Renal pelvis (tissue), 12 donors: ENCODE measurements at places on chromosomes 6 and 20.

DNA sequence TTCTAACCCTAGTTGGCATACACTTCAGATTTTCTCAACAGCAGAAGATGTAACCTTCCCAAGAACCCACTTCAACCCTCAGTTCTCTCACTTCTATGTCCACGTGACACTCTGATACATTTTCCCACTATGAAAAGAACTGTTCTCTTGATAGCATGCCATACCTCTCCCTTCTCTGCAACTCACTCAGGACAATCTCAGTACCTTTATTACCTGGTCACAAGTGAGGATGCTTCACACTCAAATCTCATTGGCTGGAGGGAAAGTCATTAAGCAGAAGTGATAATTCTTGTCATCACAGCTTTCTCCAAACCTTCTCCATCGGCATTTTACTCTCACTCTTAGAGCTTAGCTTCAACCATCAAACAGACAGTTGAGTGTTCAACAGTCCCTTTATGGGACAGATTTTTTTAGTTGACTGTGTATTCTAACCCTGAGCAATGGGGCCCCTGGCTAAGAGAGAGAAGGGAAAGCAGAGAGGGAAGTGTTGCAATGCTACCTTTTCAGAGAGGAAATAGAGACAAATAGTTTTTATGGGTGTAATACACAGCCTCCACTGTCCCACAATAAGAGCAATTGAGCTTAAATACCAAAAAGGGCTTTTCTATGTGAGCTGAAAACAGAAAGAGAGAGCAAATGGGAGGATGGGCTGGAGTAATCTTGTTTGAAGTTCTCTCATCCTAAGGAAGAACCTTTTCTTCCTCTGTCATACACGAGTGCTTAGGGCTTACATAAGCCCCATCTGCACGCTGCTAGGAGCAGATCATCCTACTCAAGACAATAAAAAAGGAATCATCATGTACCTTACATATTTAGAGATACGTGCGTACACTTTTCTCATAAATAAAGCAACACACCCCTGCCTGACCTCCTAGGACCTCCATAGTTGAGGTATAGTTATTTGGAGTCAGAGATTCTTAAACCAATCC is 16.0 kb downstream of the HLA-DPA1 start:
- DNase-seq: no peak

DNA sequence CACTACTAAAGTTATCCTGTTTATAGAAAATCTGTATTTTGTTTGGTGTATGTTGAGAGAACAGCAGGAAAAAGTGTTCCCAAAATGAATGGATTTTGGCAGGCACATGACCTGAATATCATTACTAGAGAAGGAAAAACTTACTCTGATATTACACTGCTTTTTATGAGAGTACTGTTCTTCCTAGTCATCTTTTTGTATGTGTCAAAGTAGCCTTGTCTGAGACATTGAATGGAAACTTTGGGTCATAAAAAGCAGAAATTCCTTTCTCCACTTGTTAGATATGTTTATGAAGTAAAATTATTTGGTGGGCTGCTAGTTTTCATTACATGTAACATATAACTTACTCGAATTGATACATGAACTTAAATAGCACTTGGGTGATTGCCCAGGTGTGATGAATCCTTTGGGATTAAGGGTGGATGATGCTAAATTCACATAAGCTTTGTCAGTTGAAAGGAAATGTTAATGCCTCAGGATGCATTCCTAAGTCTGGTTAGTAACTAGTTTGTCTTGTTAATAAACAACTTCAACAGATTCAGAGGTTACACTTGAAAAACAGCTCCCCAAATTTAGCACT is 206.7 kb downstream of the CENPW start:
- no peak for DNase-seq

DNA sequence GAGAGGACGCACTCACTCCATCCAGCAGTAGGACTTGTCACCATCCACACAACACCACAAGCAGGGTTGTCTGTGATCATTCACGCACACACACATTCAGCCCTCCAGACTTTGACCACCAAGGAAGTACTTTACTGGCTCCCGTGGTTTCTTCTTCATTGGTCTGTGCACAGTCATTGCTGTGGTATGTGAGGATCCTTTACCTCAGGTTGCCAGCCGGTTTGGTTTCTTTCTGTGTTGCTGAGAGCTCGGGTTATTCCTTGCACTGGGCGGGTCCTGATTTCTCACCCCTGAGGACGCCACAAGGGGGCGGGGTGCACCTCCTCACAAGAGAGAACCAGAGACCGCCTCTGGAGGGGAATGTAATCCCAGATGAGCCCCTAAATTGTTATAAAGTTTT is 11.2 kb downstream of the SLC35A1 start:
- DNase-seq: no peak

DNA sequence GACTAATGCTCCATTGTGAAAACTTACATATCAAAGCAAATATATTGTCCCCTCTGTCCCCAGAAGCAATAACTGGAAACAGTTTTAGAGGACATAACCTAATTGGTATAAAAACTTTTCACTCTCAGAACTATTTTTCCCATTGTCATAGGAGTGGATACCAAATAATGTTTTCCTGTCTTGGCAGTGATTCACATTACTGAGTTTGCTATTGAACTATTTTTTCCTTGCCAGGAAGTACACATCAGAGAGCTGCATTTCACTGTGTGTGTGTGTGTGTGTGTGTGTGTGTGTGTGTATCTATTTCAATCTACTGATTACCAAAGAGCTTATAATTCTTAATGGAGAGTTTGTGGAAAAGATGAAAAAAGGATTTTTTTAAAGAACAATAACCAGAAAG is 45.4 kb downstream of the AKAP12 start:
- DNase-seq: peak; percentile 62

DNA sequence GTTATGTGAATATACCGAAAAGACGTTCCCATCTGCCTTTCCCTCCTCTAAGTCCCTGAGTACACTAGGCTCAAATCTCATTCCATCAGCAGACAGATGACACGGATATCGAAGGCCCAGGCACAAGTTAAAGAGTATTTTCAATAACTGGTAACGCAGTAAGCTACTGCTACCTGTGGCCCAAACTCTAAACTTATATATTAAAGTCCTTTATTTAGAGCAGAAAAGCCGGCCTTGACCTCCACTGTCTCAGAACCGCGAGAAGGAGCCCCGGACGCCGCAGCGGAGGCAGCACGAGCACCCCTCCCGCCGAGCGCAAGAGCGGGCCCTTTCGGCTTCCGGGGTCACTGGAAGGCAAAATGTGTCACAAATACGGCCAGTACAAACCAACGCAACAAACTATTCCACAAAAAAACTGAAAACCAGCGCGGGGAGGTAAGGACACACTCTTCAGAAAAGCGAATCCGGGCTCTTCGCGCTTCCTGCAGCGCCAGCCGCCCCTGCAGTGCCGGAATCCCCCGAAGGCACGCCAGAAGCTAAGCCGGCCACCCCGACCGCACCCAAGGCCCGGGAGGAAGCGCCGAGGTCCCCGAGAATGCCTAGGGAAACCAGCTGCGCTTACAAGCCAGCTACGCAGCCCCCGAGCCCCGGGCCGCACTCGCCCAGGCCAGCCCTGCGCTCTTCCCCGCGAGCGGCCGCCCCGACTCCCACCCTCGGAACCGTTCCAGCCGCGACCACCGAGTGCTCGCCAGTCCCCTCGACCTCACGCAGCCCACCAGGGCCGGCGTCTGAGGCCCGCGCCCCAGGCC is 681 bp downstream of the DIDO1 start:
- DNase-seq: no peak

GRCh38 chr6:108361312-108361932 is 66.6 kb downstream of the AFG1L start:
- no peak for DNase-seq
